ENCODE measurements at places on chromosomes 2 and 18.

DNA sequence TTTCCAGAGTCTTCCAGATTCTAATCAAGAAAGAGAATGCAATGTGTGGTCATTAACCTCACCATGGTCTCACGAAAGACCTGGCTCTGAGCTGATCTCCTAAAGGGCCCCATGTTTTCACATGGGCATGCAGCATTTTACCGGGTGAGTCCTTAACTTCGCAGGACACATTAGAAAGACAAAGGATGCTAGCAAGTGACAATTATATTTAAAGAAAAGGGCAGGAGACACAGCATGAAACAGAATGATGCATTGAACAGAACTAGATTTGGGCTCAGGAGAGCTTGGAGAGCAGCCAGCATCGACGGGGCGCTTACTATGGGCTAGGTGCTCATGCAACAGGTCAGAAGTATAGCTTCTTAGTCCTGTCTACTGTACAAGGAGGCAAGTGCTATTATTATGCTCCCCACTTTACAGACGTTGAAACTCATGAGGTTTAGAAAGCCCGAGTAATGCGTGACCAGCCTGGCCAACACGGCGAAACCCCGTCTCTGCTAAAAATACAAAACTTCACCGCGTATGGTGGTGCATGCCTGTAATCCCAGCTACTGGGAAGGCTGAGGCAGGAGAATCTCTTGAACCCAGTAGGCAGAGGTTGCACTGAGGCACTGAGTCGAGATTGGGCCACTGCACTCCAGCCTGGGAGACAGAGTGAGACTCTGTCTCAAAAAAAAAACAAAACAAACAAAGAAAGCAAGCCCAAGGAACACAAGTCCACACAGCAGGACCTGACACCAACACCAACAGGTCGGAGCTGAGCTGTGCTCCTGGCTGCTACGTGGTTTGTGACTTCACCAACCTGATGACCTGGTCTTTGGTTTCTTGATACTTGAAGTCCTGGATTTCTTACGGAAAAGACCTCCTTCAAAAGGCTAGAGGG lies 16.1 kb downstream of the MBP start:
- no peak for DNase-seq

- no peak for DNase-seq
These were observed 1.0 kb downstream of the ACVR1 start for GRCh38 chr2:157874997-157875640.

DNA sequence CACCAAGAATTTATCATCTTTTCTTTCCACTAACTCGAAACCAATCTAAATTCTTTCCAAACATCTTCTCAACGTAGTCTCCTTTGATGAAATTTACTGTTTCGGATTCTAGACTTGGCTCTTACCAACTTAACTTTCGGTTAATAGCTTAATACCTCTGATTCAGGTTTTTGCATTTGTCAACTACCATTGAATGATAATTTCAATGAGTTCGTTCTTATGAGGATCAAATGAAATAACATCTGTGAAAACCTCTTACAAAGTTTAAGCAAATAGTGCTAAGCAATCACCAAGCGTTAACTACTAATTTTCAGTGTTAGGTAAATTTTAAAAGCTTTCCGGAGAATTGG lies 593 bp upstream of the NRBP1 start:
- DNase-seq, result no peak

GRCh38 chr2:174787487-174788205 lies 23.4 kb upstream of the CHRNA1 start:
- DNase-seq, result no peak

- no peak for DNase-seq
These were observed 69.4 kb downstream of the RHOB start for GRCh38 chr2:20516291-20516645.

DNA sequence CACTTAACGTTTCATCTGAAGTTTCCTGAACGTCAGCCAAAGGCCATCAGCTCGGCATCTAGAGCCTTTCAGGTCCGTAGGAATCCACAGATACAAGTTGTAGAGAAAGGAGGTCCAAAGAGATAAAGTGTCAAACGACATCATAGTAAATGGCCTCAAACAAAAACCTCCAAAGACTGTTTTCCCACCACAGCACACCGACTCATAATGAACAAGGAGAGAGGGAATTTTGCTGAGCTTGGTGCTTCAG lies 150.3 kb downstream of the PXDN start:
- no peak for DNase-seq

DNA sequence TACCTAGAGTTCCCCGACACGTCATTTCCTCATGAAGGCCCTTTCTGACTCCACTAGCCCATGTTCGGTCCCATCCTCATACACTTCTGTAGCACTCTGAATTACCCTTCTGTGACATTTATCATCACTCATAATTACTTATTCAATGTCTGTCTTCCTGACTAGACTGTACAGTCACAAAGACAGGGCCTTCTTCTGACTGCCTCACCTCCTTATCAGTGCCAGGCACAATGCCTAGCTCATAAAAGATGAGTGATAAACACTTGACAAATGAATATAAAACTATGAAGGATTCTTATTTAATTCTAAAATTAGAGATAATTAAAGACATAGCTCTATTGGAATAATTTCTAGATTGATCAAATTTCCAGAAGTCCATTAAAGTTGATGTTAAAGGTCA lies 1.4 kb upstream of the UBXN4 start:
- no peak for DNase-seq

DNA sequence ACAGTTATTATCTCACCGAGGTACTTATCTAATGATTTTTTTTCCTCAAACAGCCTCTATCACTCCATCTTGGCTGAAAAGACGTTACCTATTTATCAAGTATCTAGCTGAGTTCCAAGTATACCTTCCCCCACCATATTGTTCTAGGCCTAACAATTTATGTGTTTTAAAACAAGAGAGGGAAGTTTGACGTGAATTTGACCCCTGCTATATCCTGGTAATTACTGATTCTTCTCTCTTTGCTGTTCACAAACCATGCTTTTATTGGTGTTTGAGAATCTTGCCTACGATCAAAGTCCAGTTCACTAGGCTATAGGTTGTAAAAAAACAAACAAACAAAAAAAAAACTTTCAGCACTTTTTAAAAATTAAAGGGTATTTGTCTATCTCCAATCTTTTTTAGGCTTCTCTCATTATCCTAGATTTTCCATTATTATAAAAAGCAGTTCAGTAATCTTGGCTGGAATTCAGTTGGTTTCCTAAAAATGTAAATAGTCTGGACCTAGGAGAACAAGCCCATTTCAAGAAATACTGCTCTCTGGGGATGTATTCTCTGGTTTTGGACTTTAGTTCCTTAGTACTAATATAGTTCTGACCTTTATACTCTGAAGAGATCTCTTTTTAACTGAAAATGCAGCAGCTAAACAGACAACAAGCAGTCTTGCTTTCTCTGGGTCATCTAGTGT lies 505.4 kb downstream of the CPS1 start:
- no peak for DNase-seq

- no peak for DNase-seq
These were observed 440.7 kb downstream of the RND3 start for GRCh38 chr2:150046810-150047209.

DNA sequence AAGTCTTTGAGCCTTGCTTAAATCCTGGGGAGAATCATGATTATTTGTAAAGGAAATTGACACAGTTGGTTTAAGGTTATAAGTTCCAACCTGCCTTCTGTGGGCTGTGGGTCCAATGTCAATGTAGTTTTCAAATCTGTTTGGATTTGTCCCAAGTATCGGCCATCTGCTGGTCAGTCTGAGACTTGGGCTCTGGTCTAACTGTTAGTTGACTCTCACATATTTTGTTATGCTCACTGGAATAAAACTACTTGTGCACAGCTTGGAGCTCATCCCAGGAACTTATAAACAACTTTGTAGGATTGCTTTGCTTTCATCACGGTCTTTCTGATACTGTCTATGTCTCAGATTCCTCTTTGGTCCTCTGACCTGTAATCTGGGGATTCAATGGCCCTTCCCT lies 1026.2 kb upstream of the ZEB2 start:
- DNase-seq, result no peak

DNA sequence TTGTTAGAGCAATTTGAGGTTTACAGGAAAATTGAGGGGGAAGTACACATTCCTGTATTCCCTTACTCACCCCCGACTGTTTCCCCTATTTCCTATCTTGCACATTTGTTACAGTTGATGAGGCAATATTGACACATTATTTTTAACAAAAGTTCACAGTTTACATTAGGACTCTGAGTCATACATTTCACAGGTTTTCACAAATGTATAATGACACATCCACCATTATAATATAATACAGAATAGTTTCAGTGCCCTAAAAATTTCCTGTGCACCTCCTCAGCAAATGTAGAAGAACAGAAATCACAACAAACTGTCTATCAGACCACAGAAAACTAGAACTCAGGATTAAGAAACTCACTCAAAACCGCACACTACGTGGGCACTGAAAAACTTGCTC lies 160.6 kb upstream of the RMP24 start:
- DNase-seq, result peak; percentile 91

DNA sequence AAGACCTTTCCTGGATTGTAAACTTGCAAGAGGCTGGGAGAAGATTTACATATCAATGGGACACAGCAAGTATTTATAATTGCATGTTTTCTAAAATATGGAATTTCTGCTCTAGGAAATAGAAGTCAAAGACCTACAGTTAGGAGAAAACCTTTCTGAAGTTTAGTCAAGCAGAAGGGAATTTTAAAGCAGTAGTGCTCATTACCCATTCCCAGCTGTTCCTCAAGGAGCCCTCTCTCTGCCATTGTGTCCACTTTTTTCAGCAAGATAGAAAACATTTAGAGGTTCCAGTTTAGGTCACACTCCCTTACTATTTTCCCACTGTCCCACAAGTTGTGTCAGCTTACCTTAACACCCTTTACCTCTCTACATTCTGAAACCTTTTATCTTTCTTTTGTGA lies 584.0 kb upstream of the CHAC2 start:
- DNase-seq, result no peak

- no peak for DNase-seq
These were observed 160.1 kb downstream of the FAM124B start for GRCh38 chr2:224241812-224242211.

DNA sequence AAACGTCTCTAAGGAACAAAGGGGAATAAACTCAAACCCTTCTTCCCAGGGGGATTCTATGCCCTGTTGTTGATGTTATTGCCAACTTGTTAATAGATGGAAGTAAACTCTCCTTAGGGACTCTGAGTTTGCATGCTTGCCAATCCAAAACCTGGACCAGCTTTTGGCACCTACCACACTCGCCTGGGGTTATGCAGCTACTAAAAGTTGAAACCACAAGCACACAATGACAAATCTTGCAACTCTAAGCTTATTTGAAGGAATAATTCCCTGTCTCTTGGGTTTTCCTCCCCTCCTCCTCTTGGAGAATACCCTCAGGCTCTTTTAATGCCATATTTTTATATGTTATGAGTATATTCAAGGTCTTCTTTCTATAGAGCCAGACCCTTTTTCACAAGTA lies 484.1 kb downstream of the FBXO15 start:
- no peak for DNase-seq

- no peak for DNase-seq
These were observed 86.9 kb upstream of the ARL5A start for GRCh38 chr2:151914989-151915628.

DNA sequence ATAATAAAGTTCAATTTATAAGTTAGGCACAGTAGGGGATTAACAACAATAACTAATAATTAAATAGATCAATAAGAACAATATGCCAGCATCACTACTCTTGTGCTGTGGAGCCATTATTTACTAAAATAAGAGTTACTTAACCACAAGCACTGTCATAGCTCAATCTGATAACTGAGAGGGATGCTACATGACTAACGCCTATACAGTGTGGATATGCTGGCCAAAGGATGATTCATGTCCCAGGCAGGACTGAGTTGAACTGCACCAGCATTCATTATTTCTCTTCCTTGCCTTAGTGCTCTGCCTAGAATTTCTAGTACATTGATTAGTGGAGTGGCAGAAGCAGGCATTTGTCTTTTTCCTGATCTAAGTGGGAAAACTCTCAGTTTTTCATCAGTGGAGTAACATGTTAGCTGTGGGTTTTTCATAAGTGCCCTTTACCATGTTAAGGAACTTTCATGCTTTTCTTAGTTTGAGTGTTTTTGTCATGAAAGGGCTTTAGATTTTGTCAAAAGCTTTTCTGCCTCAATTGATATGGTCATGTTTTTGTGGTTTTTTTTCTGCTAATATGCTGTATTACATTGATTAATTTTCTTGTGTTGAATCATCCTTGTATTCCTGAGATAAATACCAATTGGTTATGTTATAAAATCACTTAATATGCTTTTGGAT lies 21.7 kb downstream of the KIAA1328 start:
- DNase-seq, result no peak

- no peak for DNase-seq
These were observed 53.5 kb upstream of the FN1 start for GRCh38 chr2:215489288-215489848.

GRCh38 chr2:85661139-85661858 lies 6.7 kb downstream of the SFTPB start:
- DNase-seq, result no peak

- peak; percentile 42 for DNase-seq
These were observed 170.3 kb upstream of the VRK2 start for GRCh38 chr2:57876313-57876712.

DNA sequence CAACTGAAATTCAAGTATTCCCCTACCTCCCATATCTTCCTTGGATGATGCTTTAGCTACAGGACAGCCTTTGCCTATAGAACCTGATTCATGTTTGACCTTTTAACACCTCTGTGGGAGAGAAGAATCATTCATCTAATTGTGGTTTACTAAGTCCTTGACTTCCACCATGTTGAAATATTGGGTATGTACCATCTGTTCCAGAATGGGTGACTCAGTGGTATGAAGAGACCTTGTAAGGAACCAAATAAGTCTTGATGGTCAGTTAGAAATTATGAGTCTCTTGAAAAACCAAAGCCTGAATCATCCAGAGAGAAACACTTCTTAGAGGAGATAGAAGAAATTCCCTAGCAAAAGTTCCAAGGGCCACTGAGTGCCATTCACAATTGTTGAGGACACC lies 27.5 kb downstream of the STAMBP start:
- DNase-seq, result peak; percentile 19

GRCh38 chr18:76943542-76944339 lies 121.4 kb downstream of the ZNF236 start:
- DNase-seq, result peak; percentile 72

GRCh38 chr18:55284614-55285013 lies 303.4 kb downstream of the TCF4 start:
- no peak for DNase-seq

DNA sequence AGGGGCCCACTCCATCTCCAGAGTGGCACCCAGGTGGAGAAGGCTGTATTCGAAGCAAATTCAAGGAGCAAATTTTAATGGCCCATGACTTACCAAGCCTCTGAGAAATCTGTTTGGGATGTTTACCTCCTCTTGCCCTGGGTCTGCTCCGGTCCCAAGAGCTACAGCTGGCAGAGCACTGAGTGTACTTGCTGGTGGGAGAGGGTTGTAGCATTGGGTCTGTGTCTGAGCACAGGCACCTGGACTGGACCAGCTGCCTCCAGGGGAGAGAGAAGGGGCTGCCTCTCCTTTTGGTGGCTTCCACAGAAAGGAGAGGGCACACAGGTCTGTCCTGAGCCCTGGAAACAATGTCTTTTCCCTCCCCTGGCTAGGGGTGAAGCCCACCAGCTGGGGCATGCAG lies 9.8 kb downstream of the EN1 start:
- DNase-seq, result no peak

- DNase-seq, result no peak
These were observed 152.6 kb upstream of the MEX3C start for GRCh38 chr18:51350081-51350480.

All from suppressor macrophage treated with lipopolysaccharide for 4 hours (primary cell).